NCI-H345 (cell line): ENCODE measurements at places on chromosomes 6 and 20.

DNA sequence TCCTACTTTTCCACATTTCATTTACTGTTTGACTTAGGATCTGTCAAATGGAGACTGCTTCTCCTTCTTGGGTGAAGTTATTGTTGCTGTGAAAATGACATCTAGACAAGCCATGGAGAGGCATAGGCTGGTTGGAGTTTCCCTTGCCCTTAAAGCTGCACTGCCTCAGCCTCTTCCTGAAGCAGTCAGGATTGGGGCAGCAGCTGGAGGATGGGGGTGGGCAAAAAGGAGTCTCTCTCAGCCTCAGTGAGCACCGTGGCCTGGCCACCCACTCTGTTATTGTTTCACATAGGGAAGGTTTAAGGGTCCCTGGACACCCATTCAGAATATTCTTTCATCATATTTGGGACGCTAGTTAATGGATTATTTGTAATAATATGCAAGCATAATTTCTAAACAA, 7.7 kb upstream of the ZBTB24 start:
- DNase-seq = no peak

GRCh38 chr6:115932481-115932880, 128.2 kb downstream of the FRK start:
- DNase-seq = no peak

DNA sequence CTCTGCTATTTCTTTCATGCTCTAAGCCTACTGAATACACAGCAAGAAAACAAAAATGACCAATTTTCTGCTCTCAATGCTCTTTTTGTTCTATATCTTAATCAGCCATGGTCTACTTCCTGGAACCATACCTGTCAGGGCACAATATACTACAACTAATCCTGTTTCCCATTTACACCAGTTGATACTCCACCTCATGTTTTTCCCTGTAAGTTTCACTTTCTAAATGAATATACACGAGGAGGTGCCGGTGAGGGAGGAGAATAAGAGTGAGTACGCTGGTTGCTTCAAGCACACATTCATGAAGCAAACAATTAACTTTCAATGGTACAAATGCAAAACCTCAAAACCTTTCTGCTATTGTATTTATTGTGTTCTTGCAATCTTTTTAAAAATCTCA, 443.1 kb upstream of the ID4 start:
- DNase-seq = no peak

GRCh38 chr6:161104966-161105365, 113.4 kb downstream of the MAP3K4 start:
- no peak for DNase-seq
